ENCODE measurements at places on chromosomes 11 and 22.

- no peak for DNase-seq
Measured at GRCh38 chr11:28836285-28837081, 728.3 kb downstream of the METTL15 start.

GRCh38 chr11:94295534-94295933 lies 8.8 kb upstream of the IZUMO1R start:
- DNase-seq, result no peak

DNA sequence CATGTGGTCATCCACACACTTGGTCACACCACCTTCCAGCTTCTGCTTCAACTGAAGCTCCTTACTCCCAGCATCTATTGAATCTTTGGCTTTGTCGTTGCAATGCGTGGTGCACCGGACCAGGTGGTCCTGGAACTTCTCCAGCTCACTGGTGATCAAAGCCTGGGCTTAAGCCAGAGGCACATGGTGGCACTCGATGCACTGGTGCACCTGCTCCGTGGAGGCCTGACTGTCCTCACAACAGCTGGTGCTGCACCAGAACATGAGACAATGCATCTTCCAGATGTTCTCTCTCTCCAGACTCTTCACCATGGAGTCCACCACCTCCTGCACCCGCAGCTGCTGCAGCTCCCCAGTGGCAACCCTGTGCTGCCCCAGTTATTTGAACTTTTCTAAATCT lies 56.0 kb downstream of the CELSR1 start:
- DNase-seq, result no peak

DNA sequence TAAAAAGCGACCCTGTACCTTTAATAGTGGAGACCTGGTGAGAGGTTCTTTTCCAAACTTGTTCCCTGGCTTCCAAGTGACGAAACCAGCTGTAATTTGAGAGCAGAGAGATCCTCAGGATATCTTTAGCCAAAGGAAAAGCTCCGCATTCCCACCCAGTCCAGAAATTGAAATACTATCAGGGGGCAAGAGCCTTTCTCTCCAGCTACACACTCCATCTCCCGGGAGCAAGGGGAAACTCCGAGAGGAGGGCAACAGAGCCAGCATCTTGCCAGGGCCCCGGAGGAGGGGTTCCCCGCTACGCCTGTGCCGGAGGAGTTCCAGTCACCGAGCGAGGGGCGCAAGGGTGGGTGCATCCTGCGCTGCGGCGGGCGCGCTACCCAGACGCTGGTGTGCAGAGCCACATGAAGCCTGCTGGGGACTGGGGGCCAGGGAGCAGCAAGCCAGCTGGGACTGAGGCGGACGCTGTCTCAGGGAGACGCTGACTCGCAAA lies at the start of gene FIBIN:
FIBIN (plus strand) TSS at position 148 of the 493 bp plus-strand sequence. CDS start 415 bp downstream, outside the sequence.
- no peak for DNase-seq

GRCh38 chr11:86869966-86870570 lies 69.7 kb downstream of the PRSS23 start:
- DNase-seq, result no peak

Measured in GM12864 (cell line).